ENCODE measurements at places on chromosomes 7 and 10. TPM values are rescaled to one million over a fixed set of nuclear protein-coding genes. Genes with fewer than 3 reads are reported as not detected.

Gene NRBF2
- 13.4 TPM for total RNA-seq

Gene LRRC18
- not detected for total RNA-seq

Gene CYCS
- 46.6 TPM for total RNA-seq

Gene PLA2G12B
- 60.4 TPM for total RNA-seq

Gene SPDYE2B
- total RNA-seq: not detected

Gene PGAM2
- total RNA-seq: not detected

Gene METTL2B
- 13.9 TPM for total RNA-seq

Gene KIAA1217
- 26.7 TPM for total RNA-seq

Gene AKR1C1
- total RNA-seq: 379 TPM

Gene APBB1IP
- total RNA-seq: 16.1 TPM

Gene ADIRF
- 79.3 TPM for total RNA-seq
